ENCODE measurements at places on chromosomes 12 and 14.

DNA sequence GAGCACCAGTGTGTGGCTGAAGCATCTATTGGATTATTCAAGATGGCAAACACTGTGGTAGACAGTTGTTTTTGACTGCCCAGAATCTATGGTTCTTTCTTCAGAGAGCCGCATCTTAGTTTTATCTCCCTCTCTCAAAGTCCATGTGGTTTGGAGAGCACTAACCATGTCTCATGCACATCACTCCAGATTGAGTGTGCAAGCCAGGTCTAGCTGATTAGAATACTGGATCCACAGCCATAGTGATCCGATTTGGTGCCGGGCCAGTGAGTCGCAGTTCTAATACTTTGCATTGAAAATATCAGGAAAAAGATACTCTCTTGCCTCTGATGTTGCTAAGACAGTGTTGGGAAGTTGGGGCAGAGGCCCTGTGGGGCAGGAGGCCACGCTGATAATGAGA lies 4.6 kb upstream of the SBNO1 start:
- no peak for DNase-seq

- no peak for DNase-seq
Observed at GRCh38 chr12:20383612-20384011, 15.3 kb downstream of the PDE3A start.

- no peak for DNase-seq
Observed at GRCh38 chr14:67814821-67815220, 1.6 kb downstream of the ZFYVE26 start.

- DNase-seq = peak; percentile 30
Observed at GRCh38 chr14:87994974-87995373, 2.0 kb upstream of the GALC start.

GRCh38 chr12:117904051-117904450 lies 64.7 kb downstream of the KSR2 start:
- DNase-seq = no peak

- DNase-seq = no peak
Observed at GRCh38 chr12:62651138-62651537, 184.5 kb downstream of the MON2 start.

DNA sequence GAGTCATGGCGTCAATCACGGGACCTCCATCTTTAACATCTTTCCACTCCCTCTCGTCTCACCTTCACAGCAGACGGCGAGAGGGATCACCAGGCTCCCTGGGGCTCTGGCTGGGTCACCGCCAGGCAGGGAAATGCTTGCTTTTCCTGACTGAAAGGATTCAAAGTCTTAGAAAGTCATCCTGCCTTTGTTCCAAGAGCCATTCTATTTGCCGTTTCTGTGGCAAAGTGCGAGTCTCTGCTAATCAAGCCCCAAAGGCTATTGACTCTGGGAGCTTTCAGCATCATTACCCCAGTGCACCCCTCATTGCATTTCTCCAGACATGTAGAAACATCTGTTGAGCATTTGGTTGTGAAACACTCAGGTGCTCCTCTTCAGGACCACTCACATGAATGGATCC lies 69.6 kb downstream of the GSC start:
- DNase-seq = no peak

DNA sequence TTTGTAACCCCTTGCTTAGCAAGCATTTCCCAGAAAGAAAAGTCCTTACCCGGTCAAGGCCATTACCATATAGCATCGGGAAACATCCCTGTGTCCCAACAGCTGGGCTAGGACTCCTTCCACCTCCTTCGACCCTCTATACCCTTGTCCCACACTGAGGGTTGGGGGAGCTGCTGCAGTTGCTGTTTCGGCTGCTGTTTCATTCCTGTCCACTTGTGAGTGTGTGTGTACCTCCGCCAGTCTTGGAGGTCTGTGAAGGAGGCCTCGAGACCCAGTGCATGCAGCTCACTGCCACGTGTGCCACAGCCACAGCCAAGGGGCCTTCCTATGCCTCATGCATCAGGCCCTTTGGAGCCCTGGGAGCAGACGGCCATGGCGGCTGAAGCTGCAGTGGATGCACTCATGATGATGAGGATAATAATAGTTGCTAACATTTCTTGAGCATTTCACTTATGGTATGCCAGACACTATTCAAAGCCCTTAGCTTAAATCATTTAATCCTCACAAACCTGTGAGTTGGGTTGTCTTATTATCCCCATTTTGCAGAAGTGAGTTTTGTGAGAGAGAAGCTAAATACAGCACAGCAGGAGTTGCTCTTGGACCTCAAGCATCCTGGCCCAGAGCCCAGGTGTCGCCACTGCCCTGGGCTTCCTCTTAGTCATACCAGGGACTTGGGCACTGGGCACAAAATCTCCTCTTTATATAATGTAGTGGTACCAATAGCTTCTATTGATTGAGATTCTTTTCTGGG lies 156.5 kb downstream of the PRKCH start:
- peak; percentile 67 for DNase-seq

GRCh38 chr12:91327889-91328288 lies 145.3 kb upstream of the DCN start:
- DNase-seq = no peak

- no peak for DNase-seq
Observed at GRCh38 chr14:105507247-105507646, 16.2 kb downstream of the TEDC1 start.

GRCh38 chr14:19878029-19878642 lies 3.2 kb downstream of the OR4K2 start:
- DNase-seq = no peak

DNA sequence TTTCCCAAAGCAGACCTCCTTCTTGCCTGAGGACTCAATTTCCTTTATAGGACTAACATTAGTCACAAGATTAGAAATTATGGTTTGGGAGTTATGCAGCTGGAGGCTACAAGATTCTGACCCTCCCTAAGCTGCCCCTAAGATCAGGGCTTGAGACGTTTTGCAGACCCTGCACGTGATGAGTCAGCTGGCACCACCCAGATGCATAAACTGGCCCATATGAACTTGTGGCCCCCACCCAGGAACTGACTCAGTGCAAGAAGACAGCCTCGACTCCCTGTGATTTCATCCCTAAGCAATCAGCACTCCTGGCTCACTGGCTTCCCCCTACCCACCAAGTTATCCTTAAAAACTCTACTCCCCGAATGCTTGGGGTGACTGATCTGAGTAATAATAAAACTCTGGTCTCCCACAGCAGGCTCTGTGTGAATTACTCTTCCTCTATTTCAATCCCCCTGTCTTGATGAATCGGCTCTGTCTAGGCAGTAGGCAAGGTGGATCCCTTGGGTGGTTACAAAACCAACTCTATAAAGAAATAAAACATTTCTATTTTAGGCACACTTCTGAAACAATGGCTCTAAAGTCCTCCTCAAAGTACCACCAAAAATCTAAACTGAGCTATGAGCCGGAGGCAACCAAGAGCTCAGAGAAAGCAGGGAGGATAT lies 233.4 kb downstream of the TMEM132D start:
- no peak for DNase-seq
